Left ventricle myocardium inferior (tissue), 1 donor: ENCODE measurements at places on chromosomes 5 and 9.
A peak's percentile ranks its signal among the peaks of the same experiment; 100 is the strongest.

GRCh38 chr5:138632900-138633489 lies 57.8 kb upstream of the HSPA9 start:
- peak; percentile 42 for DNase-seq

GRCh38 chr5:173310861-173311785 lies 17.1 kb downstream of the STC2 start:
- peak; percentile 58 for DNase-seq

DNA sequence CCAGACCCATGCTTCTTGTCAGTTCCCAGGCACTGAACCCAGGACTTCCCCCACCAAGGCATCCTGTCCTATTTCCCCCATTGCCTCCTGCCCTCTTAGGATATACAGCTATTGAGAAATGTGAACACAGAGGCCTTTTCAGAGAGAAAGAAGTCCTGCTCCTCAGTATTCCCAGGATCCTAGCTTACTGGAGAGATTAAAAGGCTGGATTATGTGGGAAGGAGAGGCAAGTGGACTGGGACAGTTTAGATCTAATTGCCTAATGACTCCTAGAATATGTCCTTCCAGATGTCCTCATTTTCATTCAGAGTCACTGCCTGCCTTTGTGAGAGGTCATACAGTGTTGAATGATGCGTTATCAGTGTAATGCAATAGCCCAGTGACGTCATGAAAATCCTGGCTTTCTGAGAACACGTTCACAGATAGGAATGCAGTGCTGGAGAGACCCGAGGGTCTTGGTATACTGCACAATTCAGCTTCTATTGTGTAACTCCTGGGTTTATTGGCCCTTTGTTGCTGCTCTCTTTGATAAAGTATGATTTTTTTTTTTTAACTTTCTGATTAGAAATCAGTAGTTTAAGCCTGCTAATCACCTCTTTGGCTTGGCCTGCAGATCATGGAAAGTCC lies 26.2 kb downstream of the WWC1 start:
- no peak for DNase-seq

DNA sequence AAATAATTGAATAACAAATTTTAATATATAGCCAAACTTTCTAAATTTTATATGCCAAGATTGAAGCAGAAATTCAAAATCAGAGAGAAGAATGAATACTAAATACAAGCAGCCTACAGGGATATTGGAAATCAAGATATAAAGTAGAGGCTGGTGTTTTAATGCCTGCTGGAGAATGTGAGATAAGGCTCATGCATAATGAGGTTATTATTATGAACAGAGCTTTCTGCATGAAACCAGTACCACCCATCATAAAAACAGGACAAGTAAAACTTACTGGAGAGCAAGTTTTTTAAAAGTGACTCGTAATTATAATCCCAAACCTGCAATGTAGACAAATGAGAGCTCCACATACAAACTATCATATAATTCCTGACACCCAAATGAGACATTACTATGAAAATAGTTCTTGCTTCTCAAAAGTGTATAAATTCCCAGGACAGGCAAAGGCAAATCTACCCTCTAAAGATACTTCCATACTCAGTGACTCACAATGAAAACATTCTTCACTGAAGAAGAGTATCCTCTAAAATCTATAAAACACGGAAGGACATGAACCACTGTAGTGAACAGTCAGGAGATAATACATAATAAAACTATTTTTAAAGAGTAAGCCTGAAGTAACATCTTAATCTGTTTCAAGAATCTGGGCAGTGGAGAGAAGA lies 532.0 kb upstream of the GRAMD2B start:
- DNase-seq: no peak

DNA sequence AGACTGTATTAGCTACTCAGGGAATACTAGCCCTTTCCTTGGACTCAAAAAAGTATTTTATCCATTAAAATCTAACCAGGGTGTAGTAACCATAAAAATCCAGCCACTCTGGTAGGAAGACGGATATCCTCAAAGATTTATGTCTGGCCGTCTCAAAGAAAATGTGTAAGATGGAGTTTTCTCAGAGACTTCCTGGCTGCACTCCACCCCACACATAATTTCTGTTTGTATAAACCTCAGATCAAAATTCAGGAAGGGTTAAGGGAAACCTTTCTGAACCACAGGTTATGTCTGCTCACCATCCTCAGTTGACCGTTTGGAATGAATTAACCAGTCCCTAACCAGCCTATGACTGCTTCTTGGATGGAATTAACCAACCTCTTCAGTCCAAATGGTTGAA lies 13.8 kb upstream of the SMIM23 start:
- no peak for DNase-seq

DNA sequence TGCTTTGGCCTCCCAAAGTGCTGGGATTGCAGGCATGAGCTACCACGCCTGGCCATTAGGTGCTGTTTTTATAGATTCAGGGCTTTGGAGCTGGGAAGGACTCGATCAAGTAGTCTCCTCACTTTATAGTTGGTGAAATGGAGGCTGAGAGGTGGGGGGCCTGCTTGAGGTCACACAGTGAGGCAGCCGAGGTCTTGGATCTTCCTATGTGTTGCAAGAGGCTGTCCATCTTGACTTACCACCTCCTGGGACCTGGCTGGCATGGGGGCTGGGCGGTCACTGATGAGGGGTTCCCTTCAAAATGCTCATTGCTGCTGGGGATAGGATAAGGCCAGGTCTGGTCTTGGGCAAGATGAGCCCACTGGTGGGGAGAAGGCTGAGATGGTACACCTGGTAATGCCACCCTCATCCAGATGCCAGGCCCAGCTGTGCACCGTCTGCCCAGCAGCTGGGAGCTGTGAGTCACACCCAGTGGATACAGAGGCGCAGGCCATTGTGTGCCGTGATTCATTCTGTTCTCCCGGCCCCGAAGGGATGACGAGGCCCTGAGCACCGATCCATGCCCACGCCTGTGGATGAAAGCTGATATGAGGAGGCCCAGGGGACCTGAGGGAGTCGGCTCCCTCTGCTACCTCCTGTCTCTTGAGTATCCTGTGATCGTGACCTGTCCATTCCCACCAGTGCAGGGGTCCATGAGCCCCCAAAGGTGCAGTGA lies 10.5 kb upstream of the NDST1 start:
- peak; percentile 55 for DNase-seq

- no peak for DNase-seq
Observed at GRCh38 chr5:95647886-95648860, 1.6 kb downstream of the RFESD start.

- no peak for DNase-seq
Observed at GRCh38 chr9:15867334-15867733, 314.5 kb downstream of the CCDC171 start.

DNA sequence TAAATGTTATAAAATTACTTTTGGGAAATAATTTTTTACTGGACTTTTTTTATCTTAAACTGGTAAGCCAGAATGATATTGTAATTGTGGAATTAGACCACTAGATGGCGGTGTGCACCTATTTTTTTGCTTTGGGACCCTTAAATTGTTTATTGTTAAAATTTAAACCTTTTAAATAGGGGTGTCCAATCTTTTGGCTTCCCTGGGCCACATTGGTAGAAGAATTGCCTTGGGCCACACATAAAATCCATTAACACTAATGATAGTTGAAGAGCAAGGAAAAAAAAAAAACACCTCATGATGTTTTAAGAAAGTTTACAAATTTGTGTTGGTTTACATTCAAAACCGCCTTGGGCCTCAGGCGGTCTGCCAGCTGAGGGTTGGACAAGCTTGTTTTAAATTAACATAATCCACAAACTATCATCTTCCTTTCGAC lies 28.4 kb upstream of the GADD45G start:
- DNase-seq: no peak

- DNase-seq: no peak
Observed at GRCh38 chr5:109418712-109419352, 9.1 kb upstream of the PJA2 start.

- no peak for DNase-seq
Observed at GRCh38 chr5:158888206-158888605, 211.5 kb downstream of the EBF1 start.

DNA sequence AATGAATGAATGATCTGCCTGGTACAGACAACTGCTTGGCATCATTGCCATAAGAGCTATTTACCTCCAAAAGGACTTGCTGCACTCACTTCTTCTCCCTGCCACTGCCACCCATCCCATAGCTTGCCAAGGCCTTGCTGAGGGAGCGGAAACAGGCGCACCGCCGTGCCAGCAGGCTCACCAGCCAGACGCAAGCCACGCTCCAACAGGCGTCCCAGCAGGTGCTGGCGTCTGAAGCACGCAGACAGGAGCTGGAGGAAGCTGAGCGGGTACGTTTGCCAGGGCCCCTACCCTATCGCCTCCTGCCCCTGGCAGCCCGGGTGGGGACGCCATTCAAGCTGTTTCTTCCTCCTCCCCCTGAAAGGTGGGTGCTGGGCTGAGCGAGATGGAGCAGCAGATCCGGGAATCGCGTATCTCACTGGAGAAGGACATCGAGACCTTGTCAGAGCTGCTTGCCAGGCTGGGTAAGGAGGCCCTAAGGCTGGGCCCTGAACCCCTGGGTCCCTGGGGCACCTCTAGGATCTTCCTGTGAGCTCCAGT lies 8.9 kb upstream of the AIF1L start:
- DNase-seq: no peak

DNA sequence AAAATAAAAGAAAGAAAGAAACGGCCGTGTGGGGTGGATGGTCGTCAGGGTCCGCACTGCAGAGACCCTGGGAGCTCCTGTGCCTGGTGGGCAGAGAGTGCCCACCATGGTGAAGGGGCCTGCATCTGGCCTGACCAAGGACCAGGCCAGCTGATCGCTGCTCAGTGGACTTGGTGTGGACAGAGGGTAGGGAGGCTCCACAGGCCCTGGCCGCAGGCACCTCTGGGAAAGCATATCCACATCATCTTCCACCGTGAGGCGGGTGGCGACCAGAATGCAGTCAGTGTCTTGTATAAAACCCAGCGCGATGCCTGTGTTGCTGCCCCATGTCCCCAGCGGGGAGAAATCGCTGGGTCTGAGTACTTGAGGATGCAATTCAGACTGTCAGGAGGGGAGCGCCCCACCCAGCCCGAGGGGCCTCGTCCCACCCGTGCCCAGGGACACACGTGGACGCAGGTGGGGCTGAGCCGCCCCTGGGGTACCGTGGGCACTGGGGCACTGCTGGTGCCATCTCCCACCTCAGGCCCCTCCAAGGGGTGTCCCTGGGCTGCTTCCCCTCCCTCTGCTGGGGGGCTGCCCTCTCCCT lies 27.8 kb upstream of the SLC6A19 start:
- no peak for DNase-seq

- no peak for DNase-seq
Observed at GRCh38 chr5:66004216-66004615, 77.8 kb downstream of the ERBIN start.
